ENCODE measurements at places on chromosomes 5 and 9.

DNA sequence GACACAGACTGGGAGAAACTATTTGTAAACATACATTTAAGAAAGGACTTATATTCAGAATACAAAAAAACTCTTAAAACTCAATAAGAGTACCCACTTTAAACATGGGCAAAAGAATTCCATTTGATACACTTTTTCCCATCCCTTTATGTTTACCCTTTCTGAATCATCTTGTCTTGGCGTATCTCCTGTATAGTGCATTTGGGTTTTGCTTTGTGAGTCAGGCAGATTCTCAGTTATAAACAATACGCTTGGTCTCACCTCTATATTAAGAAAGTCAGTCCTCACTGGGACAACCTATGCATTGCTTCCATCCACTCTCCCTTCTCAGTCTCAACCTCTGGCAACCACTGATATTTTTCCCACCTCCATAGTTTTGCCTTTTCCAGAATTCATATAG, 27.3 kb upstream of the ADAMTS6 start:
- DNase-seq, result no peak

- DNase-seq, result no peak
These were observed 31.3 kb downstream of the FYB1 start for GRCh38 chr5:39187831-39188731.

GRCh38 chr5:127192836-127193338, 97.7 kb upstream of the MEGF10 start:
- DNase-seq, result no peak

DNA sequence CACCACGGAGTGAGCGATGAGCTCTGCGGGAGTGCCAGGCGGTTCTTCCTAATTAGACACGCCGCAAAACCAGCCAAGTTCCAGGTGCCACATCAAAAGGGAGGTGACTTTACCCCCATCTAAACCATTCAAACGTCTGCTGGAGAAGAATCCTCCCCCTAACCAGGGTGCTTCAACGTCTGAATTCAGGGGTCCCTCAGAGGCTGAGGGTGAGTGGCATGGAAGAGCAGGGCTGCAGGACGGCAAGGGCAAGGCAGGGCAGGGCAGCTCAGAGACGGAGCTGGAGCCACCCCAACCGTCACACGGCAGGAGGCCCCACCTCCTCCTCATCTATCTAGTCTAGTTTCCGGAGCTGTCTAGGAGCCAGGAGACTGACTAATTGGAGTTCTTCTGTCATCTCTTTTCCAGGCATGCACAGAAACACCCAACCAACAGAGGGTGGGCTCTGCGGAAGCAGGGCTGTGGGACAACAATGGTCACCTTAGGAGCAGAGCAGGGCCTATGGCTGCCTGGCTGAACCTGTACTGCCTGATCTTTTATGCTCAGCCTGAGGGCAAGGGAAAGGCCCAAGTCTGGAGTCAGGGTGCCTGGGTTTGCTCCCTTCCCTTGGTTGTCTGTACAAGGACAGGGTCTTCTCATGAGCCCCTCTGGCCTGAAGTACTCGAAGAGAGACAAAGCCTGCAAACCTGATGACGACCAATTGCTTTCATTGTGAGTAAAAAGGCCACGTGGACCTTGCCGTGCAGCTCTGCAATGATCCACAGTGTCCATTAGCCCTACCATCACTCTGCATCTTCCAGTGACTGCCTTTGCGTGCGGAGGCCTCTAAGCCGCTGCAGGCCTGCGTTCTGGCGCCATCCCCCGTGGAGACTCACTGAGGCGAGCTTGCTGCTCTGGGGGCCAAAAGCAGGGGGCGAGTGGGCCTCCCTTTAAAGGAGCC, 81.0 kb upstream of the SLC25A51 start:
- no peak for DNase-seq

DNA sequence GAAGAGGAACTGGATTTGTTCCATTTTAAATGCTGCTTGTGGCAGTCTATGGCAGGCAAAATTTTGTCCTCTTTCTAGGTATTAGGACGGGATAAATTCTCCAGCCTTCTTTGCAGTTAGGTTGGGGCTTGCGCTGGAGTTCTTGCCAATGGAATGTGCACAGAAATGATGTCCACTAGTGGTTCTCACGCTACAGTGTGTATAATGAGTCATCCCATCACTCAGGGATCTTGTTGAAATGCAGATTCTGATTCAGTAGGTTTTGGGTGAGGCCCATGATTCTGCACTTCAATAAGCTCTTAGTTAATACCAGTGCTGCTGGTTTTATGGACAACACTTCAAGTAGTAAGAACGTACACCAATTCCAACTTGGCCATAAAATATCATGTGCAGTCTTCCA, 317.6 kb upstream of the KLF4 start:
- DNase-seq, result no peak

- DNase-seq, result no peak
These were observed 64.2 kb downstream of the ZNF354C start for GRCh38 chr5:179124273-179124852.

GRCh38 chr9:114433720-114434255, 46.0 kb upstream of the AKNA start:
- no peak for DNase-seq

DNA sequence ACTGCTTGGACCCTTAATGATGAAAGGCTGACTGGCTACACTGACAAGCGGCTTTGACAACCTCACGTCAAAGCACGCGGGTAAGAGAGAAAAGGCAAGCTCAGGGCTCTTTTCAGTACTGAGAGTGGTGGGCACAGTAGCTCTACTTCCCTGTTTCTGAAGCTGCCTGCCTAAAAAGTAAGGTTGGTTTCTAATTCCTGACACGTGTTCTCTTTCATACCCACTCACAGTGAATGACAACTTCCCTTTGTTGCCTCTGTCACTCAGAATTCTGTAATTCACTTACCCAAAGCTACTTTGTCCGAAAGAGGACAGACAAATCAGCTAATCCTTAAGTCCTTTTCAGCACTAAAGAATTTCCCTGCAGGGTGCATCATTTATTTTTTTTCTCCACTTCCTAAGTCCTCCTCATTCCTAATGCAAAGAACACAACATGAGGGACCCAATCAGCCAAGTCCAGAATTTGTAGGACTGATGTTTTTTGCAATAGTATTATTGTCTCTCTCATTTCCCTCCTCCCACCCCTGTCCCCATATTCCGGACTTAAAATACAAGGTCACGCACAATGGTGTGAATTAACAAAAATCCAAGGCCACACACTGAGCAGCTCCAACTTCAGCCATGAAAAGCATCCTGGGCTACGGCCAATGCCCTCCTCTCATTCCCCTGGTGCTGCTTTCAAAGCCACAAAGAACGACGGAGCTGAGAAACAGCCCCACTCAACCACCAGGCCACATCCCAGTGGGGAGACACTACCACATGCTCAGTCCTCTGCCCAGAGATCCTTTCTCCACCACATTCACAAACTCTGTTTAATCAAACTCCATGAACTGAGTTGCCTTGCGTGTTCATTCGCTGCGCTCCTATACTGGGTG, 221.0 kb downstream of the TSSK1B start:
- DNase-seq, result no peak

DNA sequence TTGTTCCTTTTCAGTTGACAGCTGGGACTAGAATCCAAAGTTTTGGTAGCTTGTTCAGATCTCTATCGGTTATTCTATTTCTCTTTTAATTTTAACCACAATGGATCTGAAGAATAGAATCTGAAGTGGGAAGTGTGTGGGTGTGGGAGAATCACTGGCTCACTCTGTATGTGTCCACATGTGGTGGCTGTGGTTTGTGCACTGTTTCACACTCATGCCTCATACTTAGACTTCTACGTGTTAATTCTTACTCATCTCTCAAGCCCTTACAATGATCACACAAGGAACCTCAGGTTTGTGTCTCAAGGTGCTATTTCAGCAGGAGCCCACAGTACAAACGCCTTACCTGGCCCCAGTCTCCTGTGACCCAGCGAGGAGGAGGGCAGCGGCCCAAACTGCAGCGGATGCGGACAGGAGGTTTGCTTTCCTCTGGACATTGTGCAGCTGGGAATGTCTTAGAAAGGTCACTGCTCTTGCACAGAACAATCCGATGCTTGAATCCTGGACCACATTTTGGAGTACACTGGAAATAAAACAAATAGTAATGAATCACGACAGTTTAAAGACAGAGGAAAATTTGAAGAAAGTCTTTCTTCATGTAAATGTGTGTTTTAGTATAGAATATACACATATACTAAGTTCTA, 309.1 kb downstream of the ADAMTS6 start:
- DNase-seq, result peak; percentile 3

DNA sequence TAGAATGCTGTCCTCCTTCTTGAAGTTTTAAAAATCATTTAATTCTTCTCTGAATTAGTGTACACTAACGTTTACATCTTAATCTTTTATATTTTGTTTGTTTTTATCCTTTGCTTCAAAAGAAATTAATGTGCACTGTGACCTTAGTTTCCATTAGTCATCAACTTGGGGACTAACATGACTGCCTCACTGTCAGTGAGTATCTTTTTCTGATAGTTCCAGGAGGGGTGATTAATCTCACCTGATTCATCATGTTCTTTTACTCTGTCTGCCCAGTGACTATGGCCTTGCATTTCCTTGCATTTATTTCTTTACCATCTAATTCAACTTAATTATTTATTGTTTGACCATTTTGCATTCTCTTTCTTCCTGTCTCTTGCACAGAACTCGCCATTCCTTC, 33.4 kb upstream of the NR3C1 start:
- DNase-seq, result no peak

GRCh38 chr5:164431634-164432304, 926.4 kb downstream of the MAT2B start:
- DNase-seq, result no peak

- no peak for DNase-seq
These were observed 946 bp downstream of the ADCY2 start for GRCh38 chr5:7396713-7397454.

- no peak for DNase-seq
These were observed 43.0 kb downstream of the IL31RA start for GRCh38 chr5:55894135-55894534.

GRCh38 chr5:151671950-151672349, 14.8 kb downstream of the SPARC start:
- DNase-seq, result no peak

DNA sequence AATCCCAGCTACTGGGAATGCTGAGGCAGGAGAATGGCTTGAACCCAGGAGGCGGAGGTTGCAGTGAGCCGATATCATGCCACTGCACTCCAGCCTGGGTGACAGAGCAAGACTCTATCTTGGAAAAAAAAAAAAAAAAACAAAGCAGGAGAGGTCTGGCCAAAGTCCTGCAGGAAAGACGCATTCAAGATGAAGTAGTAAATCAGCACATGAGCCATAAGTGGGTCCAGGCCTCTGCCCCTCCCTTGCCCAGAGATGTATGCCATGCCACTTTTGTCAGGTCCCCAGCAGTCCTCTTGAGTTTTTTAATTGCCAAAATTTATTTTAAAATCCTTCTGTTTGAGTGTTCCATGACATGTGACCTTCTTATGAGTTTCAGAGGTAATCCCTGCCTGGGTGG, 8.5 kb upstream of the PHF19 start:
- no peak for DNase-seq

DNA sequence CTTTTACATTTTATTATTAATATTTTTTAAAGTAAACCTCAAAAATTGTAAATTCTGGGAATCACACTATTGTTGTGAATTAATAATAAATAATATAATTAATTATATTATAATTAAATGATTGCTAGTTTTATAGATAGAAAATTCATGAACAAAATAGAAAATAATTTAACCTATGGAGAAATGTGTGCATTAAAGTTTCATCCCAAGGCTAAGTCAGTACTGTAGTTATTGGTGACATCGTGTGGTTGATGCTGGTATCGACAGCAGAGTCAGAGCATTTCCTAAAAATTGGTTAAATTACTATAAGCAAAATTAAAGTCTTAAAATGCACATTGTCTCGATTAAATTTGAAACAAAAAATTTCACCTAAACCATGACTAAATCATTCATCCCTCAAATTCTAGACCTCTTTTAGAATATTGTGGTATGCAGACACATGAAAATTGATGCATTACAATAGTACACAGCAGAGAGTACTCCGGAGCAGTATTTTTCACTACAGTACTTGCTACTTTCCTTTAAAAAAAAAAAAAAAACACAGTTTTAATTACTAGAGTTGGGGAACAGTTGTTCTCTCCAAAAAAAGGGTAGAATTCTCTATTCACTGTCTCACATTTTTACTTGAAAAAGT, 73.9 kb downstream of the RORB start:
- DNase-seq, result no peak

DNA sequence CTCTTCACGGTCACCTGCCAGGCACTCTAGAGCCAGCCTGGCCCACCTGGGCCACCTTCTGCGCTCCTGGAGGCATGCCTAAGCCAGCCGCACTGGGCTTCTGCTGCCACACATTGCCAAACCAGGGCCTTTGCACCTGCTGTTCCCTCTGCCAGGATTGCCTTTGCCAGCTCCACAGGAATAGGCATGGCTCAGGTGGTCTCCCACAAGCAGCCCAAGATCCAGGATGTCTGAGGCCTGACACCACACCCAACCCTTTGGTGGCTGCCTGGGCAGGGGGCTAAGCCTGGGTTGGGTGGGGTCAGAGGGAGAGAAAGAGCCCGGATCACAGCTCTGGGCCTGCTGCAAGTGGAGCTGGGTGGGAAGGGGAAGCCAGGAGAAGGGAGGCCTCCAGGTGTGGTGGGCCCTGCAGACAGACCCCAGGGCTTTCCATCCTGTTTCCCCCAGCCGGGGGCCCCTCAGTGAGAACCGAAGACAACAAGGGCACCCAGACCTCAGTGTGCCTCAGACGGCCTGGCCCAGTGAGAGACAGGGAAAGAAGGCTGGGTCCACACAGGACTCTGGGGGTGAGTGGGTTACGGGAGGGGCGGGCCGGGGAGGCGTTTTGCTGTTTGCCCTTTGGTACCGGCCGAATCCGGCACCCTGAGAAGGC, 672 bp upstream of the SUSD3 start:
- DNase-seq, result no peak

GRCh38 chr9:93859431-93860215, 95.5 kb downstream of the BARX1 start:
- DNase-seq, result no peak

DNA sequence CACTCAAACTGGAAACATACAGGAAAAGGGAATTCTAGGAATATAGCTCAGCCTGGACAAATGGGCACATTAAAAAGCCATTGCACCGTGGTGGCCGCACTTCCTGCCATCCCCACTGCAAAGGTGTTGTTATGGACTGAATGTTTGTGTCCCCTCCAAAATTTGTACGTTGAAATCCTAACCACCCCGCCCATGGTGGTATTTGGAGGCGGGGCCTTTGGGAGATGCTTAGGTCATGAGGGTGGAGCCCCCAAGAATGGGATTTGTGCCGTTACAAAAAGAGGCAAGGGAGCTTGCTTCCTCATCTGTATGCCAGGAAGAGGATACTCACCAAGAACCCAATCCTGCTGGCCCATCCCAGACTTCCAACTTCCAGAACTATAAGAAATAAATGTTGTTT, 1.1 kb upstream of the CMBL start:
- no peak for DNase-seq

GRCh38 chr5:116456036-116456435, 118.6 kb downstream of the SEMA6A start:
- DNase-seq, result no peak

- no peak for DNase-seq
These were observed 127.8 kb upstream of the CCDC152 start for GRCh38 chr5:42628821-42629220.

Data from stimulated activated CD8-positive, alpha-beta memory T cell treated with anti-CD3 and anti-CD28 coated beads, Interleukin-7, amount 100 ng/mL, for 4 hours (primary cell).